ENCODE measurements at places on chromosomes 11 and 22. TPM values are rescaled to one million over a fixed set of nuclear protein-coding genes. Genes with fewer than 3 reads are reported as not detected.

Gene WNT11
- 3.6 TPM for total RNA-seq

DNA sequence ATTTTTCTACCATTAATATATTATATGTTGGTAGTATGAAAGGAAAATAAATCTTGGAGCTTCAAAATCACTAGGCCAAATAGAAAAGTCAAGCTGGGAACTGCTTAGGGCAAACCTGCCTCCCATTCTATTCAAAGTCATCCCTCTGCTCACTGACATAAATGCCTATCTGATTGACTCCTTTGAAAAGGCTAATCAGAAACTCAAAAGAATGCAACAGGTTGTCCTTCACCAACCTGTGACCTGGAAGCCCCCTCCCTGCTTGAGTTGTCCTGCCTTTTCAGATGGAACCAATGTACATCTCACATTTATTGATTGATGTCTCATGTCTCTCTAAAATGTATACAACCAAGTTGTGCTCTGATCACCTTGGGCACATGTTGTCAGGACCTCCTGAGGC is 3.2 kb upstream of the TRIM34 start:
- peak overlapping the region; percentile 64 for H3K27ac ChIP-seq
- H3K36me3 ChIP-seq, result no peaks in the 10 kb centered on the region
- H3K4me1 ChIP-seq, result peaks cover 20% of the 10 kb centered on the region
- no peak for DNase-seq
- H3K4me3 ChIP-seq, result no peak overlapping the region

GRCh38 chr11:112481893-112482292 is 221.2 kb upstream of the PLET1 start:
- H3K36me3 ChIP-seq, result no peaks in the 10 kb centered on the region
- H3K27ac ChIP-seq, result no peak overlapping the region
- H3K4me3 ChIP-seq, result no peak overlapping the region
- H3K27me3 ChIP-seq, result peaks cover 3% of the 10 kb centered on the region
- no peak for DNase-seq

DNA sequence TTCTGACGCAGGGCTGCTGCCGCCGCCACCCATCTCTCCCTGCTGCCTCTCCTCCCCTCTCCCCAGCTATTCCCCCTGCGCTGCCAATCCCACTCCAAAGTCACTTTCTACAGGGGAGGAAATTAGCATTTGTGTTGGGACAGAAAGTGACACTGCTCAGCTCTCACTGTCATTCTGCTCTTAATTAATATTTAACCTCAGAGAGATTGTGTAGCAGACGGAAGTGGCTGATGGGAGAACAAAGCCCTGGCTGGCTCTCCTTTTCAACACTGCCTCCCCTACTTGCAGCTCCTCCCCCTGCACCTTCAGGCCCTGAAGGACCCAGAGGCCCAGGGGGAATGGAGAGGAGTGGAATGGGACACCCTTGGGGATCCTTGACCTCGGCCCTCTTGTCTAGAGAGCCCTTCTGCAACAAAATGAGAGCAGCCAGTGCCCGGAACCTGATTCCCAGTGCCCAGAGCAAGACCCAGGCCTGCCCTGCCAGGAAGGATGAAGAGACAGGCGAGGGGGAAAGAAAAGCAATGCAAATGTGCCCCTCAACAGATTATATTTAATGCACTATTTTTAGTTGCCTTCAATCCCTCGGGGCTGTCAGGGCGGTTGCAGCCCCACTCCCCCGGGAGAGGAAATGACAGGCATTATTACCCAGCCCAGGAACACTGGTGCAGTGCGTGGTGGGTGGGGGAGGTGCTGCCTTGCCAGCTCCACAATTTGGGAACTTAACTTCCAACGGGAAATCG is 14.6 kb upstream of the NRGN start:
- DNase-seq, result no peak
- no peak overlapping the region for H3K27ac ChIP-seq
- H3K4me3 ChIP-seq, result no peak overlapping the region
- H3K4me1 ChIP-seq, result peaks cover 40% of the 10 kb centered on the region
- H3K36me3 ChIP-seq, result peaks cover 4% of the 10 kb centered on the region

DNA sequence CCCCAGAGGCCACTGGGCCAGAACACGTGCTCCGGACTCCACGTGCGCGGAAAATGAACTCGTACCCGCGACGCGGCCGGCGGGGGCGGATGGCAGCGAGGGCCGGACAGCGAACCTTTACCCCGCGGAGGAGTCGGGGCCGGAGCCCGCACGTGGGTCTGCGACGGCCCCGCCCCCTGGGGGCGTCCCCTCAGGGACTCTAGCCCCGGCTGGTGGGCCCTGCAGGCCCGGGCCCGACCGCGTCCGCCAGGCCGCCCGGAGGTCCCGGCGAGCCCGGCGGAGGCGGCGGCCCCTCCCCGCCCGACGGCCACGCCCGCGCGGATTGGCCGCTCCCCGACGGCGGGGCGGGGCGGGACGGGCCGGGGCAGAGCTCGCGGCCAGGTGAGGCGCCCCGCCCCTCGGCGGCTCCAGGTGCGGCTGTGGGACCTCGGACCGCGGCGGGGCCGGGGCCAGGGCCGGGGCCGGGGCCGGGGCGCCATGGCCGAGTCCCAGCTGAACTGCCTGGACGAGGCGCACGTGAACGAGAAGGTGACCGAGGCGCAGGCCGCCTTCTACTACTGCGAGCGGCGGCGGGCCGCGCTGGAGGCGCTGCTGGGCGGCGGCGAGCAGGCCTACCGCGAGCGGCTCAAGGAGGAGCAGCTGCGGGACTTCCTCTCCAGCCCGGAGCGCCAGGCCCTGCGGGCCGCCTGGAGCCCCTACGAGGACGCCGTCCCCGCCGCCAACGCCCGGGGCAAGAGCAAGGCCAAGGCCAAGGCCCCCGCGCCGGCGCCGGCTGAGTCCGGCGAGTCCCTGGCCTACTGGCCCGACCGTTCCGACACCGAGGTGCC is at the start of gene FAM83F:
Gene FAM83F, plus strand, starts transcription at position 389 of the 827 bp plus-strand sequence. Its CDS starts 89 bp downstream, at position 478.
- DNase-seq, result peak; percentile 37
- H3K4me3 ChIP-seq, result peak within 1 kb of the TSS; percentile 42
- no peaks in the 10 kb centered on the region for H3K27me3 ChIP-seq
- H3K4me1 ChIP-seq, result peaks cover 34% of the 10 kb centered on the region

DNA sequence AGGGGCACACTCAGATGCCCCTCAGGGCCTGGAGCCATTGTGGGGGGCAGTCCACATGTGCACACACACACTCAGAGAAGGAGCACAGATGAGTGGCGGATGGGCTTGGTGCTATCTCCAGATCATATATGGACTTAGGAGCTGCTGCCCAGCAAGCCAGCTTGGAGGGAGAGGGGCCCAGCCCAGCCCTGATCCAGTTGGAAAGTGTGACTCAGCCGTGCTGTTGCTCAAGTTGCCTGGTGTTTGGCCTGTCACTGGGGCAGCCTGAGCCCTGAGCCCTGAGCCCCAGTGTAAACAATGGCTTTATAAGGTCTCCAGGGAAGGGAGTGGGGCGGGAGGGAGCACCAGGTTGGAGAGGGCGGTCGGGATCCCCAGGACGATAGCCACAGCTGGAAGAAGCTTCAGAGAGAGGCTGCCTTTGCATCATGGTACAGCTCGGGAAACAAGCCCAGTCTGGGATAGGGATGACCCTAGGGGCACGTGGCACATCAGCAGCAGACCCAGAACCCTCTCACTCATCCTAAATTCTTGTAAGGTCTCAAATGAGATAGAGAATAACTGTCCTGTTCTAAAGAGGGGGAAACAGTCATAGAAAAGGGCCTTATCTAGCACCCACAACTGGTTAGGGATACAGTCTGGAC is 4.8 kb downstream of the SELENOM start:
- no peak for DNase-seq
- peaks cover 19% of the 10 kb centered on the region for H3K27me3 ChIP-seq
- H3K36me3 ChIP-seq, result peaks cover 39% of the 10 kb centered on the region
- H3K4me1 ChIP-seq, result peaks cover 36% of the 10 kb centered on the region

DNA sequence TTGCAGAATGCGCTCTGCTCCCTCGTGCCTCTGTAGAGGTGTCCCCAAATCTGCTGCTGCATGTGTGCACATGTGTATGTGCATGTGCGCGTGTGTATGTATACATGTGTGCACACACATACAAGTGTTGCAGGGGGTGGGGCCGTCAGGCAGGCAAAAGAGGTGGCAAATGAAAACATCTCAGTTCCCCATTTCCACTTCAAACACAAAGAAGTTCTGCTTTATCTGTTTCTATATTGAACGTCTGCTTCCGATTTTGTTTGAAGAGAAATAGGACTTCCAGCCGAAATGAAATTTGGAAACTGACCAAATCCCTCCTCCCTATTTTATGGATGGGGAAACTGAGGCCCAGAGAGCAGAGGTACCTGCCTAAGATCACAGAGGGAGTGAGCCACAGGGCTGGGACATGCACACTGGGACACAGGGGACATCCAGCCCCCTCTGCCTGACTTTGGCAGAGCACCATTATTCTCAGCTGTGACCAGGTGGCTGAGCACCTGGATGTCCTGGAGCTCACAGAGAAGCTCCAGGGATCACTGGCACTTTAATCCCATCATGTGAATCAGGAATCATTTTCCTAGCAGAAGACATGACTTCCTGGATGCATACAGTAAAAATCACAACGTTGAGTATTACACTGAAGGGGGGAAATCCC is 41.2 kb upstream of the ALX4 start:
- H3K27ac ChIP-seq, result no peak overlapping the region
- peaks cover 2% of the 10 kb centered on the region for H3K27me3 ChIP-seq
- H3K4me3 ChIP-seq, result no peak overlapping the region

DNA sequence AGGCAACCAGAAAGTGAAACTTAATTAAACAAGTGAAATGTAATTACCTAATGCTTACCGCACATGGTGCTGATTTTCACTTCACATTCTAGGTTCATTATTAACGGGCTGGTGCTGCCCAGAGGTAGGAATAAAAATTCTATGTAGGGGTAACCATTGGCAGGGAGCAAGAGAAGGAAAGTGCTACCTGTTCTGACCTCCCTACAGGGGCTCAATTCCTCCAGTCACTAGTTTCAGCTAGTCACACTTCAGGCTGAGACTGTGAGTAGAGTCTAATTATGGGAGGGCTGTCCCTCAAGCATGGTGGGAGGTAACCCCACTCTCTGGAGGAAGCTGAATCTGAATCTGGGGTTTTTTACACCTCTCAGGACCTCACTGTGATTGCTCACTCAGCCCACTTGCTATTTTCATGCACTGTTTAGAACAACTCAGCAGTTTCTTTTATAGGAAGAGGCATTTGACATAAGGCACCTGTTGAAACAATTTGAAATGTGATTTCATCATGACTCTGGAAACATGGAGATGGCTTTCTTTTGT is 75.4 kb downstream of the MAML2 start:
- H3K4me1 ChIP-seq, result peaks cover 6% of the 10 kb centered on the region
- H3K4me3 ChIP-seq, result no peak overlapping the region
- H3K27me3 ChIP-seq, result peaks cover 1% of the 10 kb centered on the region
- DNase-seq, result no peak
- H3K27ac ChIP-seq, result no peak overlapping the region

DNA sequence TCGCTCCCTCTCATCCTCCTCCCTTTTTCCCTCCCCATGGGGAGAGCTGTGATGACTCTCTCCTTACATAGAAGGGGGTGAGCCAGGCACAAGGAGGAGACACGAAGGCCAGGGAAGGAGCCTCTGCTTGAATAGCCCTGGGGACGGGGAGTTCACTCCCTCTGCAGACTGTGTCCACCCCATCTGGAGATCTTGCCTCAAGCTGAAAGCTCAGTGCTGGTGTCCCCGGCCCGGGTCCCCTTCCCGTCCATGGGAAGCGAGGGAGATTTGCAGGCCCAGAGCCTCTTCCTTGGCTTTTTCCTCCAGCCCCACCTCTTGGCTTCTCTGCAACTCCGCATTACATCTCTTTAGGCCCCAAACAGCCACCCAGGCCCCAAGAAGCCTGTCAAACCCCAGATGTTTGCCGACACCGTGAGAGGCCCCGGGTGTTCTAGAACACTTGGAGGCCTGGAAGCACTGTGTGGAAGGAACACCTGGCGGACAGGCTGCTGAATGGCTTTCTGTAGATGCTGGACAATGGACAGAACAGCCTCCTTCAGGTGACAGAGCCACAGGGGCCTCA is 32.3 kb downstream of the LINC01488 start:
- no peaks in the 10 kb centered on the region for H3K4me1 ChIP-seq
- H3K27me3 ChIP-seq, result peaks cover 4% of the 10 kb centered on the region
- no peak overlapping the region for H3K4me3 ChIP-seq
- H3K36me3 ChIP-seq, result peaks cover 10% of the 10 kb centered on the region
- no peak overlapping the region for H3K27ac ChIP-seq
- no peak for DNase-seq

GRCh38 chr22:39309881-39310714 is 9.3 kb downstream of the RPL3 start:
- peaks cover 20% of the 10 kb centered on the region for H3K36me3 ChIP-seq
- H3K4me3 ChIP-seq, result no peak overlapping the region
- H3K4me1 ChIP-seq, result peaks cover 8% of the 10 kb centered on the region
- H3K27ac ChIP-seq, result no peak overlapping the region
- DNase-seq, result no peak

DNA sequence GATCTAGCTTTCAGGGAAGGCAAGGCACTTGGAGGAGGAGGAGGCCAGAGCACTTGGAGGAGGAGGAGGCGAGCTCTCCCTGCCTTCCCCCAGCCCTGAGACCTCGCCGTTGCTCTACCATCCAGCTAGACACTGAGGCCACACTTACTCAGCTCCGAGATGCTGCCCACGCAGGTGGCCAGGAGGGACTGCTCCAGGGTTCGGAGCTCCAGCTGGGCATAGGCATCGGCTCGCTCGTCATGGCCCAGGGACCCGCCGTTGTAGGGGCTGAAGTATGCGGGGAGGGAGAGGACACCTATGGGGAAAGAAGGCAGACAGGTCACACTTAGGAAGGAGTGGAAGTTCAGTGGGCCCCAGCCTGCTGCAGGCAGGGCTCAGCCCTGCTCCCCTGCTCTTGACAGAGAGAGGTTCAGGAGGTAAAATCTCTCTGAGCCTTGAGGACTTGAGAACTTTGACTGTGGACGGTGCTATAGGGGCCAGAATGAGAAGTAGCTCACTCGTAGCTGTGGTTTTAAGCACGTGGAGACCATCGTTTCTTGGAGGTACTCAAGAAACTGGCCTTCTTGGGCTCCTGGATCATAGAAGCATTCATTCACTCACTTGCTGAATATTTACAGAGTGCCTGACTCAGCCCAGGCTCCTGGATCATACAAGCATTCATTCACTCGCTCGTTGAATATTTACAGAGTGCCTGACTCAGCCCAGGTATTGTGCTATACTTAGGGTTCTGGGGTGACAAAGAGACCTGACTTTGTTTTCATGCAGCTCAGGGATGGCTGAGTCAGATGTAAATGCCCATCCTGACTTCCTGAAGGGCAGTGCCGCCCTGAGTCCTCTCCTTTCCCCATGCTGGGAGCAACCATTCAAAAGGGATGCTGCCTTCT is 99.2 kb downstream of the NAT10 start:
- H3K36me3 ChIP-seq, result peaks cover 17% of the 10 kb centered on the region
- no peak overlapping the region for H3K27ac ChIP-seq
- H3K4me1 ChIP-seq, result peaks cover 88% of the 10 kb centered on the region
- H3K4me3 ChIP-seq, result peak overlapping the region; percentile 26
- DNase-seq, result no peak

Measured in endothelial cell (in vitro differentiated cells).